Suppressor macrophage treated with lipopolysaccharide for 1 hour (primary cell): ENCODE measurements at places on chromosomes 3 and 15.

DNA sequence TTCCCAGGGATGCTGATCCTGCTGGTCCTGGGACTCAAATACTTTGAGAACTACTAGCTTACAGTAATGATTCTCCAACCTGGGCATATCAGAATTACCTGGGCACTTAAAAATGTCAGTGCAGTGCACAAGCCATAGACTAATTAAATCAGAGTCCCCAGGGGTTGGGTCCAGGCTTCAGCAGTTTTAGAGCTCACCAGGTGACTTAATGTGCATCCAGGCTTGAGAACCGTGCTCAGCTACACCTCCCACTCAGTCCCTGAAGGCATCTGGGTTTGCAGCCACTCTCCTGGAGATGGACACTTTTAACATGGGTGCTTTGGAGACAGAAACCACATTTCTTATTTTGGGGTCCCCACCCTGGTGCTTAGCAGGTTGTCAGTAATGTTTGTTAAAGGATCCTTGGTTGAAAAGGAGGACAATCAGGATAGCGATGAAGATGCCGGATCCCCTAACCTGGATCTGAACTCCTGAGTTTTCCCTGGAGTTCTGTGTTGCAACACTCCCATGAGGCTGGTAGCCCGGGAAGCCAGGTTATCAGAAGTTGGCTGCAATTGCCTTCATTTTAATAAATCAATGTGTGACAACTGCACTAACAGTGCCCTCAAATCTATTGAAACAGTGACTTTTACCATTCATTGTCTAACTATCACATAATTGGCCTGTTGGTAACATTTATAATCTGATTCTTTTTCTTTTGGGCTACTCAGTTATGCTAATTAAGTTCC is 48.1 kb downstream of the BFSP2 start:
- DNase-seq: no peak

GRCh38 chr3:128425142-128425845 is 41.4 kb downstream of the DNAJB8 start:
- no peak for DNase-seq

DNA sequence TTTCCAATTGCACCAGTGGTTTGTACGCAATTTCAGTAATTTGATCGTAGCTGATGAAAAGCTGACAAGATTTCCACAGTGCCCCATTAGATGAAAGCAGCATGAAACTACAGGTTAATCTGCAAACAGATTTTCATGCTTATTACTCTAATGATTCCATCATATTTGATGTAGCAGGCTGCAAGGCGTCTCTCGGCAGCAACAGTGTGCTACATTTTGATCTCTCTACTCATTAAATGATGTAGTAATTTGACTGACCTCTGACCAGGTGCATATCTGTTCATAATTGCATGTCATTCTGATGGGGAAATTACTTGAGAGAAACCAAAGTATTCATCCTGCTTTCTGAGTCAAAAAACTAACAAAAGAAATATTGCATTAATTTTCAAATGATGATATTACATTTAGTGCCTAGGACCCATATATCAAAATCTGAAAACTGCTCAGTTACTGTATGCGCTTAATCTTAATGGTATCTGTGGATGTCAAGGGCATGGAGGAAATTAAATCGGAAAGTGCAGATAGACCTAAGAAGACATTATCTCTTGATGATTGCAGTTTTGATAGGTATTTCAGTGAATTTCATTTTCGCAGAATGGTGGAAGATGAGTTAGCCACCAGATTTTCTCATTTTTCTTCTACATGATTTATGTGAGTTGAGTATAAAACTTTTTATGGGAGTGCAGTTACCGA is 198.5 kb downstream of the RSRC1 start:
- DNase-seq: no peak

- DNase-seq: no peak
These were observed 27.1 kb upstream of the GALNT15 start for GRCh38 chr3:16147220-16147994.

DNA sequence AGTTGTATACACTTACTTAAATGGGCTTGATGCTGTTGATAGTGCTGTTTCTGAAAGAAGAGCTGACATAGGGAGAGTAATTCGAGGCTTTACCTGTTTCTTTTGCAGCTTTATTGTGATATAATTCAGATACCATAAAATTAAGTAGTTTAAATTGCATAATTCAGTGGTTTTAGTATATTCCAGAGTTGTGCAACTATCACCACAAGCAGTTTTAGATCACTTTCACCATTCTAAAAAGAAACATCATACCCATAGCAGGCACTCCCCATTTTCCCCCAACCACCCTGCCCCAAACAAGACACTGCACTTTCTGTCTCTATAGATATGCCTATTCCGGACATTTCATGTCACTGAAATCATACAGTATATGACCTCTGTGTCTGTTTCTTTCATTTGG is 98.5 kb downstream of the MTHFS start:
- DNase-seq: peak; percentile 50

DNA sequence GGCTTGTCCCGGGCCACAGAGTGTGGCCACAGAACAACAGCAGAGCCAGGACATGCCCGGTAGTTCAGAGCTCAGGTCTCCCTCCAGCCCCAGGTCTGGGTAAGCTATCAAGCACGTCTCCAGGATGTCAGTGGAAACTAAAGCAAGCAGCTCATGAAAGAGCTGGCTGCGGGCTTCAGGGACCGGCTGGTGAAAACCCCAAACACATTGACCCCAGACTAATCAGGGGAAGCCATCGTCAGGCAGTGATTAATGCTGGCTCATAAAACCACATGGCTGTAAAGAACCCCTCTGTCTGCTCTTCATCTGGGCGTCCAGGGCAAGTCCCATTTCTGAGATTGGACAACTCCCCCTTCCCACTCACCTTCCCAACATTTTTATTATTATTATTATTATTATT is 37.8 kb downstream of the LMCD1 start:
- no peak for DNase-seq

DNA sequence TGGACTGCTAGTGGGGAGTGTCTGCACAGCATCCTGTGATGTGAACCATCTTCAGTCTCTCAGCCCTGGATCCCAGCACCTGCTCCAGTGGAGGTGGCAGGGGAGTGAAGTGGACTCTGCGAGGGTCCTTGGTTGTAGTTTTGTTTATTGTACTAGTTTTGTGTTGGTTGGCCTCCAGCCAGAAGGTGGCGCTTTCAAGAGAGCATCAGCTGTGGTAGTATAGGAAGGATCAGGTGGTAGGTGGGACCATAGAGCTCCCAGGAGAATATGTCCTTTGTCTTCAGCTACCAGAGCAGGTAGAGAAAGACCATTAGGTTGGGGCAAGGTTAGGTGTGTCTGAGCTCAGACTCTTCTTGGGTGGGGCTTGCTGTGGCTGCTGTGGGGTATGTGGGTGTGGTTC is 20.9 kb downstream of the NEK11 start:
- DNase-seq: no peak

- DNase-seq: no peak
These were observed 34.4 kb downstream of the DET1 start for GRCh38 chr15:88512078-88512477.

GRCh38 chr3:66260431-66260830 is 39.6 kb downstream of the SLC25A26 start:
- no peak for DNase-seq

DNA sequence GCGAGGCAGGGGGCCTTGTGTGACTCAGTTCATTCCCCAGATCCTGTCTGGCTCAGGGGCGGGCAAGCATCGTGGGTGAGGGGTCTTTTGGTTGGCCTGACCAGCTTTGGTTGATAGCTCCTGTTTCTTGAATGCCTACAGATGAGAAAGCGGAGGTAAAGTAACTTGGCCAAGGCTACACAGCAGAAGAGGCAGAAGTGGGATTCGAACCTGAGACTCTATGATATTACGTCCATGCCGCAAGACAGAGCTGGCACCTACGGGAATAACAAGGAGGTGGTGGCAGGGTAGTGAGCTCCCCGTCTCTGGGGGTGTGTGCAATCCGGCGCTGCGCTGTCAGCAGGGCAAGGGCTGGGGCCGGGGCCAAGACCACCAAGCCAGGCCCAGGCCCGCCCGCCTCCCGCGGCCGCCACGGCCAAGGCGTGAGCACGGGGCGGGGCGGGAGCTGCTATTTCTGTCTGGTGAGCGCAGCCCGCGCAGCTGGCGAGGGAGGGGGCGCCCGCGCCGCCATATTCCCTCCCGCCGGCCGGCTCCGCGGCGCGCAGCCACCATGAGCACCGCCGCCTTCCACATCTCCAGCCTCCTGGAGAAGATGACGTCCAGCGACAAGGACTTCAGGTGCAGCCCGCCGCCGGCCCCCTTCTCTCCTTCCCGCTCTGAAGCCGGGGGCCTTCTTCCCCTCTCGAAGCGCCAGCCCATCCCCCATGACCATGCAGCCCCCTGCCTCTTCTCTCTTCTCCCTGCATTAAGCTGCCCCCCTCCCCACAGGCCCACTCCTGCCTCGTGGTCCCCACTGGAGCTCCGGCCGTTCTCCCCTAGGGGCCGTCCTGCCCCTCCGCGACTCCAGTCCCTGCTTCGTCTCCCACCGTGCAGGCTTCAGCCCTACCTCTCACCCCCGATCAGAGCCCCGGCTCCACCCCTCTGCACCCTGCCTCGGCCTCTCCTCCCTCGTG is at the start of gene CAND2:
CAND2 (plus strand) TSS at position 510 of the 953 bp plus-strand sequence; CDS start at position 551, 41 bp downstream.
- DNase-seq: peak; percentile 21

DNA sequence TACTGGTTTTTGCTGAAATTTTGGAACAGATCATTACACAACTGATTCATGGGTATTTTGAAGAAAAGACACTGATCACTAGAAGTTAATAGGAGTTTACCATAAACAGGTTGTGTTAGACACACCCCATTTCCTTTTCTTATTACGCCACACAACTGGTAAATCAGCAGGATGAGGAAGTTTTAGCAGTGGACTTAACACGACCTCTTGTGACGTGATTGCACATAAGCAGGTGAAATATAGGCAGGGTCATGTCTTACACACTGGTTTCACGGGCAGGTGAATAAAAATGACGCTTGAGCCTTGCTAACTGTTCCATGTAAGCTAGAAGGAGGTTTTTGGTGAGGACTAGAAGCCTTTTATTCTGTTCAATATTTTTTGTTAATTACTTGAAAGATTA is 27.1 kb upstream of the TPRG1 start:
- DNase-seq: peak; percentile 33

DNA sequence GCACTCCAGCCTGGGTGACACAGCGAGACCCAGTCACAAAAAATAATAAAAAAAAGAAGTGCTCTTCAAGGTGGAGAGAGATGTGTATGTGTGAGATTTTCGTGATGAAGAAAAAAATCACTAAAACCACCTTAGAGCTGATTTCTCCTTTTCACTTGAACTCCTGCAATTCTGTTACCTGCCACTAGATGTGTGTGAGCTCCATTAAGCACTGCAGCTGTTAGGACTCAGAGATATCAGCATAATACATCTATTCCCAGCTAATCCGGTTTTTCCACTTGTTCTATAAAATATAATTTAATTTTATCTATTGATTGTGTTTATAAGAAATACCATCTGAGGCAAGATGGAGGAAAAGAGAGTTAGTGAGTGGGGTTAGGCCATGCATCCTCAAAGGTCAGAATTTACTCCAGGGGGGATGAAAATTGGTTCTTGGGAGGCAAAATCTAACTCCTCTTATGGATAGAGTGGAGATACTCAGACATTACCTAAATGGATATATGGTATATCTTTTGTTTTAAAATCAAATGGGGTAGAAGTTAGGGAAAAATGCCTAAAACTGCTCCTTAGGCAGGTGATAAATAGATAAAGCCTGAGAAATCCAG is 152.7 kb downstream of the IL20RB start:
- peak; percentile 22 for DNase-seq

DNA sequence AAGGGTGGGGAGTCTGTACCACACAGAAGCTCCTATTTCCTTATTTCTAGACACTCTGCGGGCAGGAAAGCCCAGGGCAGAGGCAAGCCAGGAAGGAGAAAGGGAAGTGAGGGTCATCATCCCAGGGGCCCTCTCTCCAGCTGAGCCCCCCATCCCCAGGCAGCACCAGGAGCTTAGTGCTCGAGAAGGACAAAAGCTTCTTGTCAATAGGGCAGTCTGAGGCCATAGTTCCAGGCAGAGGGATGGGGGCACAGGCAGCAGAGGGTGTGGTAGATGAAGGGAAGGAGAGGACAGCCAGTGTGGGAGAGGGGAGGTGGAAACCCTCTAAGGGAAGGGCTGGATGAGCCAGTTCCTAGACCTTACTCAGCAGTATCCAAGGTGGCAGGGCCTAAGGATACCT is 2.7 kb downstream of the MAP1A start:
- DNase-seq: peak; percentile 26

DNA sequence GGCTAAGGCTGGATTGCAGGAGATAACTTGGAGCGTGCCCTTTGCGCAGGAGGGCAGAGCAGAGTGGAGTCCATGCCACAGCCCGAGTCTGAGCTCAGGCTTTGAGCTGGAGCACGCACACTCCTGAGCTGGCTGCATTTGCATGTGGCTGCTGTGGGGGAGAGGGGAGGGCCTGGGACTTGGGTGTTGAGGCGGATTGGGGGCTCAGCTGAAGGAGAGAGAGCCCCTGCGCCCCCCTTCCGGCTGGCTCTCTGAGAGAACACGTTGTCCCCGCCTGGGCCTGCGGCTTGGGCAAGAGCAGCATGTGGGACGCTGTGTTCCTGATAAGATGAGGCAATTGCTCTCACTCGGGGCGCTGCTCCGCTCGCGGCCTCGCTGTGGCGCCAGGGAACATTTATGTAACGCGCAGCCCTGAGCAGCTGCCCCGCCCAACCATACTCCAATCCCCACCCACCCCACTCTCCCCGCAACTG is 39.1 kb downstream of the KLF13 start:
- peak; percentile 90 for DNase-seq

DNA sequence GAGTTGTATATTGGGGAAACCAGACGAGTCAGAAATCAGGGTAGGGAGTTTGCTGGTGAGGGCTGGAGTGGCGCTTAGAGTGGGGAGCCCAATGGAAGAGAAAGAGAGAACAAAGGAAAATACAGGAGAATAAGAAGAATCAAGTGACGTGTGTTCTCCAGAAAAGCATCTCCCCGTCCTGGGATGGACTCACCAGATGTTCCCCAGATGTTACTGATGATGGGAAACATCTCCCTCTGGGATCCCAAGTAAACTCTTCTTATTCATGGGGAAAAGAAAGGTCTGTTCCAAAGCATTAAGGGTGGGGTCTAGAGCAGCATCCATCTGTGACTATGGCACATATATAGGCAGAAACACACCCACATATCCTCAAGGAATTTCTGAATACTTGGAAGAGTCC is 3.0 kb upstream of the CSRNP1 start:
- no peak for DNase-seq

DNA sequence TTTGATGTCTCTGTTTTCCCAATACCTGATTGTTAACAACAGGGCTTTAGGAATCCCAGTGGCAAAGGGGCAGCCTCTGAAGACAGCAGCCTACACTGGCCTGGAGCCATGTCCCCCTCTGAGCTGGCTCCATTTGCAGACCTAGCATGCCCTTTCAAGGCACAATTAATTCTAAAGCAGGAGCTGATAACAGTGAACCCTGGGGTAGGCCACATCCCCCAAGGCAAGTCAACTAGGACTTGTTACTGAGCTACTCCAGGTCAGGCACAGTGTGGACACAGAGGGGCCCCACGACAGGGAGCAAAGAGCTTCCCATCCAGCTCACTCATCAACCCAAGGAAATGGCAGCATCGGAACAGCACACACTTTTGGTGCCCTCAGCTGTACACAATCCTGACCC is 51.9 kb downstream of the SPSB4 start:
- no peak for DNase-seq

- no peak for DNase-seq
These were observed 29.7 kb downstream of the CYP11A1 start for GRCh38 chr15:74337607-74338211.
